Natural killer cell treated with Interleukin-12 subunit alpha and Interleukin-12 subunit beta and Interleukin-15 and Interleukin-18, amount 100 ng/mL, for 72 hours (primary cell): ENCODE measurements at places on chromosomes 4 and X. TPM values are rescaled to one million over a fixed set of nuclear protein-coding genes. Genes with fewer than 3 reads are reported as not detected.

The CXXC4 gene
- not detected for total RNA-seq

The ASB9 gene
- not detected for total RNA-seq

The RBM46 gene
- total RNA-seq, result not detected

The SSX3 gene
- not detected for total RNA-seq

The UGT2B10 gene
- total RNA-seq, result not detected

- H3K27ac ChIP-seq, result no peak overlapping the region
- H3K4me3 ChIP-seq, result no peak overlapping the region
- no peaks in the 10 kb centered on the region for H3K36me3 ChIP-seq
- no peaks in the 10 kb centered on the region for H3K27me3 ChIP-seq
These were observed 140.5 kb upstream of the AADAT start for GRCh38 chr4:170230242-170230641.

- no peaks in the 10 kb centered on the region for H3K4me1 ChIP-seq
- DNase-seq, result no peak
- no peaks in the 10 kb centered on the region for H3K27me3 ChIP-seq
These were observed 74.2 kb downstream of the LIMCH1 start for GRCh38 chr4:41611881-41612871.

- no peaks in the 10 kb centered on the region for H3K27me3 ChIP-seq
- H3K4me3 ChIP-seq, result no peak overlapping the region
These were observed 935.4 kb upstream of the GRIA3 start for GRCh38 chrX:122248681-122249080.

GRCh38 chrX:65745992-65746391 lies 78.5 kb downstream of the MSN start:
- H3K27ac ChIP-seq, result peak overlapping the region; percentile 53
- peaks cover 63% of the 10 kb centered on the region for H3K4me1 ChIP-seq
- peaks cover 5% of the 10 kb centered on the region for H3K36me3 ChIP-seq

DNA sequence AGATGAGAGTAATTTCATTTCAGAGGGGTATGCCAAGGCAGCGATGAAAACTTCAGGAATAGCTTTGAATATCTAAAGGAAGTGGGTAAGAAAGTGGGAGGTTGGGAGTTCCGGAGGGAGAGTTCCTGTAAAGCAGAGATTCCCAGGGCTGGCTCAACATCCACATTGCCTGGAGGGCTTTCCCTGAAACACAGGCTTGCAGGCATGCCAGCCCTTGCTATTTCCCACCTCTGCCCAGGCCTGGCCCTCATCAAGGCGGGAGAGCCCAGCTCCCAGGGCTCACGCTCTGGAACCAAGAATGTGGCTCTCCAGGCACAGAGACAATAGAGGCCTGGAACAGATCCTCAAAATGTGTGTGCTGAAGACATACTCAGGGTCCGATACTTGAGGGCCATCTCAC lies 43.8 kb upstream of the CLDN34 start:
- peaks cover 17% of the 10 kb centered on the region for H3K27me3 ChIP-seq
- H3K4me3 ChIP-seq, result no peak overlapping the region
- no peaks in the 10 kb centered on the region for H3K36me3 ChIP-seq
- DNase-seq, result no peak
- H3K4me1 ChIP-seq, result no peaks in the 10 kb centered on the region
- H3K27ac ChIP-seq, result no peak overlapping the region

DNA sequence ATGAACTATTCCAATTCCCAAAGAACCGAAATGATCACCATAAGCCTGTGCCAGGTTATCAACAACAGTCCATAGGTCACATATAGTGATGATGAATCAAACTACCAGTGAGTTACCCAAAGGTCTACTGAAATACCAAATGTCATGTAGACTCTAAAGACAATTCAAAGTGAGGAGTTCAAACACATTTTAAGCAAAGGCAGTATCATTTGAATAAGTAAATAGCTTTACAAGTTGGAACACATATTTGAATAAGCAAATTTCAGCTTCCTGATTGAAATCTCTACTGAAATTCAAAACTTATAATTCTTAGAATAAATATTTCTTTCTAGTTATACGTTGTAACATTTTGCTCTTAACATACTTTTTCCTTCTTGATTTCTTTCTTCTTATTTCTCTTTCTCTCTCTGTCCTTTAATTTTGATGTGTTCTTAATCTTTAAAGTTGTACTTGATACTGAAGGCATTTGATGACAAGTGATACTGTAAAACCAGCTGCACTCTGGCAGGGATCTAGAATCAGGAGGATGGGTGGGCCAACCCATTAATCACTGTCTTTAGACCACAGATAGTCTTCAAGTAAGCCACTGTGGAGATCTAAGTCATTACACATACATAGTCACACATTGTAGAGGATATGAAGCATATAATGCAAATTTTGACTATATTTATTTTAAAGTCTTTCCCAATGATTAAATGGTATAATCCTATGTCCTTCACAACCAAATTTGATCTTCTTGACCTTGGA lies 34.5 kb downstream of the GABRA4 start:
- H3K36me3 ChIP-seq, result no peaks in the 10 kb centered on the region
- no peaks in the 10 kb centered on the region for H3K4me1 ChIP-seq
- H3K4me3 ChIP-seq, result no peak overlapping the region
- H3K27me3 ChIP-seq, result peaks cover 20% of the 10 kb centered on the region
- no peak overlapping the region for H3K27ac ChIP-seq

DNA sequence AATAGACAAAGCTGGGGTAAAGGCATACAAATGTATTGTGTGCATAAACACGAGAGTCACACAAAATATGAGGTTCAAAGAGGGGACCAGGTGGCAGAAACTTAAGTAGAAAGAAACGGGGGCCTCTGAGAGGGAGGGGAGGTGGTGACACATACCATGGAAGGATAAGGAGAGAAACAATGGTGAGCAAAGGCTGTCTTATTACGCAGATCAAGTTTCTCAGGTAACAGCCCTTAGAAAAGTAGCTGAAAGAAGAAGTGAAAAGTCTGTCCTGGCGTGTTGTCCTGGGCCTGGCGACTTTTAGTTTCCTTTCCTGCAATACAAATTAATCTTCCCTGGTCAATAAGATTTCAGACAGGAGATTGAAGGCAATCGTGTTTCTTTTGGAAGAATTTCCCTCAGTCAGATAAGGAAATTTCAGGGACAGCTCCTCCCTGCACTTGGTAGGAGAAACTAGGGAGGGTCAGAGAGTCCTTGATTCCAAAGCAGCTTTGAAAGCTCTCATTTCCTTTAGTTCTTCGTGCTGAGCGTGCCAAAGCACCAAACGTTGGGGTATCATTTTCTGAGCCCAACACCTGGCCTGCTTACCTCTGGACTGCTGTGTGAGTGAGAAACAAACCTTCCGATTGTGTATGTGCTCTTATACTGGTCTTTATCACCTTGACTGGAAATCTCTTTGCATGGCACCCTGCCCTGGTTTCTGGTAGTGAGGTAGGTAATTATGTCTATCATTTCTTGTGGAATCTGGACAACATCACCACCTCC lies 676.7 kb upstream of the LCORL start:
- H3K27me3 ChIP-seq, result no peaks in the 10 kb centered on the region
- no peaks in the 10 kb centered on the region for H3K4me1 ChIP-seq
- H3K36me3 ChIP-seq, result no peaks in the 10 kb centered on the region
- no peak for DNase-seq
- no peak overlapping the region for H3K4me3 ChIP-seq
